CD4-positive, alpha-beta memory T cell (primary cell): ENCODE measurements at places on chromosomes 2 and 18. TPM values are rescaled to one million over a fixed set of nuclear protein-coding genes. Genes with fewer than 3 reads are reported as not detected.

Gene SERPINB13
- total RNA-seq = not detected

Gene EVA1A
- total RNA-seq = not detected

Gene SCLY
- total RNA-seq = 37.9 TPM

Gene IL37
- total RNA-seq = not detected

Gene CAVIN2
- total RNA-seq = not detected

Gene CARF
- total RNA-seq = 27.6 TPM
